ENCODE measurements at places on chromosomes 6 and 20.

DNA sequence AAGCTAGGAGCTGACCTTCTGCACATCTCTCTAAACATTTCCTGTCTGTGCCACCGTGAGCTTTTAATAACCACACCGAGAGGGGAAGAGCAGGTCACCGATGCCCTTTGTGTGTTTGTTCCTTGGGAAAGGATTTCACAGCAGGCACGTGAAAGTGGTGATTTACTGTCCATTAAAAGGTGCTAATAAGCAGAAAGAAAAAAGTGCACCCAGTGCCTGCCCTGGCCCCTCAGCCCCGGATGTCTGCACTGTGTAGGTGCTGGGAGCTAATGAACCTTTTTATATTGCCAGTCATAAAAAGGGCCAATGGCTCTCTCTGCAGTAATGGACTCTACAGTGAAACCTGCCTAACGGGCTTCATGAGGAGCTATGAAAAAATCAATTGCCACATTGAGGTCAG lies 312.6 kb downstream of the C6orf118 start:
- no peak for DNase-seq

DNA sequence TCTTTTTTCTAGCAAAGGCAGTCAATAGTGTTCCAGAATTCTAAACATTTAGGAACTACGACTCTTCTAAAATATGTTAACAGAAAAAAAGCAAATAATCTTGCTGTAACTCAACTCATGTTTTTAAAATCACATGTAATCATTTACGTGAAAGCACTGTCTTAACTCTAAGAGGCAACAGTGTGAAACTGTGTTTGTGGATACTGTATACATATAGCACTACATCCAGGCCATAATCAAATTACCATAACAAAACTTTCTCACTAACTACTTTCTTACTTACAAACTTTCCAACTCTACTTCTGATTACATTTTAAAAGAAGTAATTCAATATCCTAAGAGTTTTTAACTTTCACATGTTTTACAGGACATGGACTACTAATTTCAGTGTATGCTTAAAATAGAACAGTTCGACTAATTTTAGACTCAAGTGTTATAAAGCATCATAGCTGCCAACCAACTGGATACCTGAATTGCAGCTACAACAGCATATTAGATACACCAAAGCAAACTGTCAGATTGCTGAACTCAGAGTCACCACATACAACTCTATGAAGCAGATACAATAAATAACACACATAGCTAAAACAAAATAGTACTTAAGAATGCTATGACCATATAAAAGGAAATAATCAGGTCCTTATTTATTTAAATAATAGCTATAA lies 121.6 kb upstream of the BEND6 start:
- no peak for DNase-seq

- no peak for DNase-seq
Observed at GRCh38 chr6:26307850-26308249, 57.1 kb upstream of the BTN3A2 start.

- no peak for DNase-seq
Observed at GRCh38 chr6:159052720-159053119, 7.9 kb upstream of the TAGAP start.

DNA sequence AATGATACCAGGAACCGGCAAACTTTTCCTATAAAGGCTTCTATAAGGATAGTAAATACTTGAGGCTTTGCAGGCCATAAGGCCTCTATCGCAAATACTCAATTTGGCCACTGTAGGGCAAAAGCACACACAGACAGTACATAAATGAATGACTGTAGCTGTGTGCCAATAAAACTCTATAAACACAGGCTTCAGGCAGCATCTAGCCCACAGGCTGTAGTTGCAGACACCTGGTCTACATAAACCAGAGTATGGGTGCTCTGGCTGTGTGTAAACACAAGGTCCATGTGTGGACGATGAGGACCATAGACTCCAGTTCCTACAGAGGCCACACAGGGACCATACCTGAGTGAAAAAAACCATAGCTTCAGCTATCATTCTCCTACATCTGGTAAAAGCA lies 52.2 kb downstream of the ZMYND8 start:
- DNase-seq: no peak

DNA sequence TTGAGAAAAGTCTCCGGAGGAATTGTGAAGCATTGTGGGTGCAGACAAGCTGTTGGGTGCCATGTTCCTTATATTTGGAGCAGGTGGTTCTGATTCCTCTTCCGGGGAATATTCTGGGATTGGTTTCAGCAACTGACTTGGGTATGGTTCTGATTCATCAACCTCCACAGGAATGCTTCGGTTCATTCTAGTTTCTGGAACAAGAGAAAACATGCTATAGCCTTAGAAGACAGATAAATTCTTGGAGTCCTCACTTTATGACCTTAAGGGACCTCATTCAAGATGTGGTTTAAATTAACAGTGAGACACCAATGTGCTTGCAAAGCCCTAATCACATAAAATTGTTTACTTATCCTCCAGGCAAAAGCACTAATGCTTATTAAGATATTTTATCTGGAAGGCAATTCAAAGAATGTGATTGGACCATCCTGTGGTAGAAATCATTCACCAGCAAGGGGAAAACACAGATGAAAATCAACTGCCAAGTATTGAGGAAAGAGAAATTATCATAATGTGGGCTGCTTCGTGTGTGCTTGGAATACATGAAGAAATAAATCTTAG lies 13.7 kb downstream of the TRAF3IP2 start:
- no peak for DNase-seq

DNA sequence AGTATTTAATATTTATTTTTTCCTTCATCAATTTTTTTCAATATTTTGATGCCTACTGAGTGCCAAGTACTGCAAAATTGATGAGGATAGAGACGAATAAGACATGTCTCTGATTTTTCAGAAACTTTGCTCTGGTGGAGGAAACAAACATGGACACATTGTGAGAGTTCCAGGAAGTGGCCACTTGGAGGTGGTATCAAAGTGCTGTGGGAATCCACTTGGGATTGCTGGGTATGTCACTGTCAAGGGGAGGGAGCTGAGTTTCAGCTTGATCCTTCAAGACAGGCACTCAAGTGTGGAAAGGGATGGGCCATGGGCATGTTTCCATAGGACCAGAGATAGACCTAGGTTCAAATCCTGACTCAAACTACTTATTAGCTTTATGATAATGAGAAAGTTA lies 24.5 kb upstream of the ABCC10 start:
- DNase-seq: no peak

DNA sequence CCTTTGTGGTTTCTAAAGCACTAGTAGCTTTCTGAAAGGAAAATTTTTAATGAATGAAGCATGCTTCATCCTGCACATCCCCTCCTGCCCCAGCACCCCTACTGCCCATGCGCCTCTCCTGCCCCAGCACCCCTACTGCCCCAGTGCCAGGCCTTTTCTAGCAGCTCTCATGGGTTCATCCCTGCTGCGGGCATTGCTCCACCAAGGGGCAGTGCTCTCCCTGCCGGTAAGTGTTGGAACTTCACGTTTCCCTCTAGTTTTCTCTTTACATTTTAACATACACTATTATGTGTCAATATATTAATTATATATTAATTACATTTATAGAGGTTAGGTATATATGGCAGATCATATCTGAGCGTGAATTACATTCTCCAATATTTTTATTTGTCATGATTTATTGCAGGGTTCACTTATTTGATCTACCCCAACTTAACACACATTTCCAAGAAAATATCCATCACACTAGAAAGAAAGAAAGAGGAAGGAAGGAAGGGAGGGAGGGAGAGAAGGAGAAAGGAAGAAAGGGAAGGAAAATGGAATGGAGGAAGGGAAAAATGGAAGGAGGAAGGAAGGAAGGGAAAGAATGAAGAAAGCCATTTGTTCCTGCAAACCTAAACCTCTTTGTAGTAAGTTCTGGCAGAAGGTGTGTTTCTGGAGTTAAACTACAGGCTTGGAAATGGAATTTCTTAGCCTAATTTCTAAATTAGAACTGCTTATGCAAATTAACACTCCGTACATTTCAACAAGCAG lies 46.8 kb downstream of the CEP43 start:
- no peak for DNase-seq

- no peak for DNase-seq
Observed at GRCh38 chr6:154164397-154164796, 125.4 kb downstream of the OPRM1 start.

DNA sequence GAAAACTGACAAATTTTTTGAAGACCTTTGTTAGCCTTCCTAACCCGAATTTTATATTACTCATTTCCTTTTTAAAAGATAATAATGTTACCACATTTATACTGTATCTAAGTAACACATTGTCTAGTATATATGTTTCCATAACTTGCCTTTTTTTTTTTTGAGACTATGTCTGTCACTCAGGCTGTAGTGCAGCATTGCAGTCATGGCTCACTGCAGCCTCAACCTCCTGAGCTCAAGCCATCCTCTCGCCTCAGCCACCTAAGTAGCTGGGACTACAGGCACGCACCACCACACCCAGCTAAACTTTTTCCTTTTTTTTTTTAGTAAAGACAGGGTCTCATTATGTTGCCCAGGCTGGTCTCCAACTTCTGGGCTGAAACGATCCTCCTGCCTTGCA lies 18.6 kb downstream of the ZNFX1 start:
- DNase-seq: no peak

- DNase-seq: no peak
Observed at GRCh38 chr6:40791004-40791403, 203.8 kb upstream of the LRFN2 start.

- DNase-seq: no peak
Observed at GRCh38 chr20:62068997-62069396, 3.3 kb upstream of the TAF4 start.

- DNase-seq: no peak
Observed at GRCh38 chr6:144657691-144658090, 372.6 kb downstream of the UTRN start.

- DNase-seq: no peak
Observed at GRCh38 chr6:106110164-106110826, 24.2 kb downstream of the PRDM1 start.

- DNase-seq: no peak
Observed at GRCh38 chr6:96099069-96099468, 83.3 kb downstream of the FUT9 start.

- no peak for DNase-seq
Observed at GRCh38 chr6:1827984-1828793, 218.5 kb downstream of the FOXC1 start.

- no peak for DNase-seq
Observed at GRCh38 chr6:121439475-121439874, 4.0 kb downstream of the GJA1 start.

GRCh38 chr20:51318058-51318949 lies 224.2 kb downstream of the NFATC2 start:
- DNase-seq: peak; percentile 86

GRCh38 chr6:158912655-158913054 lies 87.3 kb downstream of the RSPH3 start:
- DNase-seq: no peak

DNA sequence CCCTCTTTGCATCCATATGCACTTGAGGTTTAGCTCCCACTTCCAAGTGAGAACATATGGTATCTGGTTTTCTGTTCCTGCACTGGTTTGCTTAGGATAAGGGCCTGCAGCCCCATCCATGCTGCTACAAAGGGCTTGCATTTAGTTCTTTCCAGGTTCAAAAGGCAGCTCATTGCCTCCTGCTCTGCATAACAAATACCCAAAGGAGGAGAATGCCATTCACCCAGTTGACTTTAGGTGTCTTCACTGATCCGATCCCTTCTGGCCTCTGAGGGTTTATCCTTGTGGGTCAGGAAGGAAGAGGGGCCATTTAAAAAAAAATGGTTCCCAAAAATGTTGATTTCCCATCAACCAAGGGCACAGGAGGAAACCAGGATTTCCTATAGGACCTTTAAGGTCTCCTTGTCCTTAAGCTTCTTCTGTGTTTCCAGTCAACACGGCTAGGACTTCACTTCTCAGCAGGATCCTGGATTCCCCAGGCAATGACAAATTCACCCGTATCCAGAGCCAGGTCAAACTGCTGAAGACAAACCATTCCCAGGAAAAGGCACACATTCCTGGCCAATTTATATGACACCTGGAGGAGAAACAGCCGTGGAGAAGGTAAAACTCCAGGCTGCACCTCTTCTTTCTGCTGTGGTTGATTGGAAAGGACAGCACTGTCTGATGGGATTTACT lies 447.7 kb upstream of the CDH4 start:
- no peak for DNase-seq

GRCh38 chr6:40727271-40727670 lies 140.1 kb upstream of the LRFN2 start:
- no peak for DNase-seq

- no peak for DNase-seq
Observed at GRCh38 chr6:6260196-6260722, 60.2 kb downstream of the F13A1 start.

DNA sequence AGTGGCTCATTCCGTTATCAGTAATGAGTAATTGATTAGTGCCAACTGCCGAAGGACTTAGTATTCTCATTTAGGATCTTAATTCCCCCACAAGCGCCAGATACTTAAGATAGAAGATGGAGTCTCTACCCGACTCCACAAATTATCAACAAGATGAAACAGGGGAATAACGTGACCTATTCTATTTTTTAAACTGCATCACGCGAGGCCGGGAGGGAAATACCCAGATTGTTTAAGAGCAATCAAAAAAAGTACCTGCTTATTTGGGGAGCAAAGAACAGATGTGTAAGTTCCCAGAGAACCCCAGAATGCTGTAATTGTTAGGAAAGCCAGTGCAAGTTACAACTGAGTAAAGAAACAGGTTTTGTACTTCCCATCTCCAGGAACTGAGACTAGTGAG lies 1.1 kb upstream of the MAP3K5 start:
- DNase-seq: no peak

DNA sequence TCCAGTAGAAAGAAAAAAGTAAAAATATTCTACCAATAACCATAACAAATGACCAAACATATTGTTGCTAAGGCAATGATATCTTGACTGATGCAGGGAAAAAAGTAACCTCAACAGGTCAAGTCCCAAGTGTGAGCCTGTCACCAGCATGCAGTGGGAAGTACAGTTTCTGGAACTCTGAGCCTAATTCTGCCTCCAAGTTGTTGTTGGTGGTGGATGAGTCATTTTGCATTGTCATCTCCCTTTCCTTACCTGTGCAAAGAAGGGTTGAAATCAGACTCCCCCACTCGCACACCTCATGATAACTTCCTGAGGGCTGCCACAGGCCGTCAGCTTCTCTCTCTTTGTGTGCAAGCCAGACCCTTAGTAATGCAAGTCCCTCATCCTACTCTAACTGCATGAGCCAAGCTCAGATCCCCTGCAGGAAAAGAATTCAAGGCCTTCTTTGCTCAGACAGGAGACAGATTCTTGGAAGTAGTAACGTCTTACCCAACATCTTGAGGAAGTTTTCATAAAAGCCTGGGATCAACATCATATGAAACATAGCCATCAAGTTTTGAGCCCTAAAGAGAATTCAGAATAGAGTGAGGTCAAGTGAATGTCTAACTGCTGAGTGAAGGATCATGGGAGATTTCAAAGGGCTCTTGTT lies 207.6 kb upstream of the FOXA2 start:
- DNase-seq: no peak

DNA sequence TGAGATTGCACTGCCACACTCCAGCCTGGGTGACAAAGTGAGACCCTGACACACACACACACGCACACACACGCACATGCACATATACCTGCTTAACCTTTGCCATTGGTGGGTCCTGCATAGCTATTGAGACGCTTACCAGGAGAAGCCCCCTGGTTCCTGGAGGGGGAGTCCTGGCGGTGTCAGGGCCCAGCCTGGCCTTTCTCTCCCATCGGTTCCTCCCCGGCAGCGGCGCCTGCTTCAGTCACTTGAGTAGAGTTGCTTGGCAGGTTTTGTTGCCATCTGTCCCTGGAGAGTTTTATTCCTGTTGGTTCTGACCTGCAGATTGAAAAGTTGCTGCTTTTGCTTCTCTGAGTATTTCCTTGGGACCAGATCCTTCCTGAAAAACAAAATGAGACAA lies 20.6 kb upstream of the FAM209A start:
- DNase-seq: no peak
